Pancreas (tissue), 10 donors: ENCODE measurements at places on chromosomes 5 and 9.

- peaks cover 8% of the 10 kb centered on the region for H3K4me1 ChIP-seq
- no peak overlapping the region for H3K27ac ChIP-seq
- H3K36me3 ChIP-seq, result no peaks in the 10 kb centered on the region
- no peak overlapping the region for H3K4me3 ChIP-seq
- H3K27me3 ChIP-seq, result no peaks in the 10 kb centered on the region
These were observed 2.7 kb downstream of the SLC34A3 start for GRCh38 chr9:137233143-137233980.

GRCh38 chr5:170216257-170216864 lies 16.4 kb upstream of the C5orf58 start:
- no peaks in the 10 kb centered on the region for H3K36me3 ChIP-seq
- H3K27me3 ChIP-seq, result no peaks in the 10 kb centered on the region
- no peak overlapping the region for H3K27ac ChIP-seq
- no peak overlapping the region for H3K4me3 ChIP-seq

DNA sequence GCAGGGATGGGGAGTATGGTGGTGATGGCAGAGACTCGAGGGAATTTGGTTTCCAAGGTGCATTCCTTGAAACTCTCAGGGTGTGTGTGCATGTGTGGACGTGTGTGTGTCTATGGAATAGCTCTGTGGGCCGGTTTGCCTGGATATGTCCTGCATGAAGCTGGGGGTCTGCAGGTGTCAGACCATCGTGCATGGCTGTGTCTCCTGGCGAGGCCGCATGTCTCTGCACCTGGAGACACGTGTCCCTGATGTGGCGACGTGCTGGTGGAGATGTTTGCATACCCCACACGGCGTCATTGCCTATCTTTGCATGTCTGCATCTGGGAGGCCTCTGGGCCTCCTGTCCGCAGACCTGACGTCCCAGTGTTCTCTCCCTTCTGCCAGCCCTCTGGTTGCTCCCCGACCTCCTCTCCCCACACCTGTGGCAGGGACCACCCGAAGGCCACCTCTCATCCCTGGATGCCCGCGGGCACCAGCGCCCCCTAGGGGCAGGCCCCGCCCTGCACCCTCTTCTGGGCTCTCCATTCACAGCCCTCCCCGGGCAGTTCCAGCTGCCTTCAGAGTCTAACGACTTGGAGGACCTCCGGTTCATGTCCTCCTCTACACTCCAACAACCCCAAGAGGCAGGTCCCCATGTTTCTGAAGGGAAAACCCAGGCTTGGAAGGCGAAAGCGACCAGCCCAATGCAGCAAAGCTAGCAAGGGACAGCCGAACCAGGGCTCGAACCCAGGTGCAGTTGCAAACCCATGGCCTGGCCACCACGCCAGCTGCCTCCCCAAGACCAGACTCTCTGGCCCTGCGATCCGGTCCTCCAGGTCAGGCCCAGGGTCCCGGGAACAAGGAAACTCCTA lies 88.6 kb downstream of the LMX1B start:
- H3K4me3 ChIP-seq, result no peak overlapping the region
- H3K27me3 ChIP-seq, result no peaks in the 10 kb centered on the region
- no peaks in the 10 kb centered on the region for H3K4me1 ChIP-seq

DNA sequence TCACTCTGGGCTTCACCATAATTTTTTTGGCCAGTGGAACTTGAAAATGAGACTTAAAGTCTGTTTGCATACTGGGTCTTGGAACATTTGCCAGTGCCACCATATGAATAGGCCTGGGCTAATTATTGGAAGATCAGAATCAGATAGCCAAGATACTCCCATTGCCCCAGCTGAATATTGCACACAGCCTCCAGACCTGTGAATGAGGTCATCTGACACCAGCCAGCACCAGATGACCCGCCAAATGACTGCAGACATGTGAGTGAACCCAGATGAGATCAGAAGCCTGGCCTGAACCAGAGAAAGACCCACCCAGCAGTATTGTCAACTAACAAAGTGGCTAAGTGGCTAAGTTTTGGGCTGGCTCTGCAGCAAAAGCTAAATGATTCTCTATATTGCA lies 220.5 kb upstream of the MPDZ start:
- no peaks in the 10 kb centered on the region for H3K36me3 ChIP-seq
- DNase-seq, result no peak
- H3K27me3 ChIP-seq, result no peaks in the 10 kb centered on the region
- H3K4me1 ChIP-seq, result no peaks in the 10 kb centered on the region
- H3K27ac ChIP-seq, result no peak overlapping the region

DNA sequence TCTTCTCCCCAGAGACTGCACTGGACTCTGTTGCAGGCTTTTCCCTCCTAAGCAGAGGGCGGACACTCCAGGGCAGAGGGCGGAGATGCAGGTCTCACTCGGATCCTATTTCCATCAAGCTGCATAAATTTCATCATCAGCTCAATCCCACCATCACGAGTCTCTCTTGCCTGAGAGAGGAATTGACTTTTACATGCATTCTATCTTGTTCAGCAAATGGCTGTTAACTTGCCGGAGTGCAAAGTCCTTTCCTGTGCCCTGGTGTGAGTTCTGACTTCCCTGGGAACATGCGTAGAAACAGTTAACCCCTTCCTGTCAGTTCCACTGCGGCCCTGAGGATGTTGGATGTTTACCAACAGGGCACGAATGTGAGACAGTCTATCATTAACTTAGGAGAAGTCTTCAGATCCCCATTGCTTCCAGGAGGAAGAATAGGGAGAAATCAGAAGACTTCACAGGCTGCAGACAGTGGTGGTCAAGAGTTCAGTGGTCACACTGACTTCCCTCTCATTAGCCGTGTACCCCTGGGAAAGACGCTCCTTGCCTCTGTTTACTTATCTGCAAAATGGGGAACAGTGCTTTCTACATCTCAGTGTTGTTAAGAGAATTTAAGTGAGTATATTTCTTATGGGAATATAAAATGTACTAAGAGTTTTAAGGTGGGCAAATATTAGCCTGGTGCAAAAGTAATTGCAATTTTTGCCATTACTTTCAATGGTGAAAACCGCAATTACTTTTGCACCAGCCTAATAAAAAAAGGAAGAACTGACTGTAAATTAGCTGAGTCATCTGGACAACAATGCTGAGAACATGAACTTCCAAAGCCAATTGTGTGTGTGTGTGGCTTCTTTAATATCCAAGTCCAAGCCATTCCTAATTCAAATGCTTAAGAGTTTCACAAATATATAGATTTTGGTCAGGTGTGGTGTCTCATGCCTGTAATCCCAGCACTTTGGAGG lies 248.0 kb downstream of the DRD1 start:
- no peaks in the 10 kb centered on the region for H3K36me3 ChIP-seq
- no peaks in the 10 kb centered on the region for H3K4me1 ChIP-seq
- no peaks in the 10 kb centered on the region for H3K27me3 ChIP-seq
- H3K27ac ChIP-seq, result no peak overlapping the region
- no peak for DNase-seq
